ENCODE measurements at places on chromosomes 1 and 21.

DNA sequence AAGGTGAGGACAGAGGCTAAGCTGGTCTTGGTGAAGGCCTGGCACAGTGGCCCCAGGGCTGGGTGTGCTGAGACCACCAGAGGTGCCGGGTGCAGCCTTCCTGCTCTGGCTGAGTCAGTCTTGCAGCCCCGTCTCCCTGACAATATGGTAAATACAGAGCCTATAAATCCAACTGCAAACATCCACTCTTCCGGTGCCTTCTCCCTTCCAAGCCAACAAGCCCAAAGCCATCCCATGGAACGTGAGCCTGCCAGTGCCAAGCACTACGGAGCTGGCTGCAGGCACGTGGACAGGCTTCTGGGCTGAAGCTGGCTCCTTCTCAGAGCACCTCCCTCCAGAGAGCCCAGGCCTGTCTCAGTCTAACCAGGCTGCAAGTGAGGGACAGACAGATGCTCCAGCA lies 70.0 kb downstream of the TRABD2B start:
- DNase-seq: no peak

DNA sequence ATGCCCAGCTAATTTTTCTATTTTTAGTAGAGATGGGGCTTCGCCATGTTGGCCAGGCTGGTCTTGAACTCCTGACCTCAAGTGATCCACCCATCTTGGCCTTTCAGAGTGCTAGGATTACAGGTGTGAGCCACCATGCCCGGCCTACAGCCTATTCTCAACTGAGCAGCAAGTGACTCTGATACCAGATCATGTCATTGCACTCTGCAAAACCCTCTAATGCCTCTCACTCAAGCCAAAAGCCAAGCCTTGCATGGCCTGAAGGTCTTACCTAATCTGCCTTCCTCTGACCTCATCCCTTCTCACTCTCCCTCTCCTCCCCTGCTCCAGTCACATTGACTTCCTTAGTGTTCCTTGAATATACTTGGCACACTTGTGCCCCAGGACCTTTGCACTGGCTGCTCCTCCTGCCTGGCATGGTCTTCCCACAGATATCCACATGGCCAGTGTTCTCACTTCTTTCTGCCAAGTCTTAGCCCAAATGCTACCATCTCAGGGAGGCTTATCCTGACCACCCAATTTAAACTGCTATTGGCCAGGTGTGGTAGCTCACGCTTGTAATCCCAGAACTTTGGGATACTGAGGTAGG lies 8.2 kb upstream of the ASAP3 start:
- no peak for DNase-seq

- no peak for DNase-seq
Observed at GRCh38 chr1:214538496-214538895, 12.9 kb downstream of the PTPN14 start.

GRCh38 chr1:93631626-93632365 lies 49.8 kb downstream of the BCAR3 start:
- DNase-seq: no peak

DNA sequence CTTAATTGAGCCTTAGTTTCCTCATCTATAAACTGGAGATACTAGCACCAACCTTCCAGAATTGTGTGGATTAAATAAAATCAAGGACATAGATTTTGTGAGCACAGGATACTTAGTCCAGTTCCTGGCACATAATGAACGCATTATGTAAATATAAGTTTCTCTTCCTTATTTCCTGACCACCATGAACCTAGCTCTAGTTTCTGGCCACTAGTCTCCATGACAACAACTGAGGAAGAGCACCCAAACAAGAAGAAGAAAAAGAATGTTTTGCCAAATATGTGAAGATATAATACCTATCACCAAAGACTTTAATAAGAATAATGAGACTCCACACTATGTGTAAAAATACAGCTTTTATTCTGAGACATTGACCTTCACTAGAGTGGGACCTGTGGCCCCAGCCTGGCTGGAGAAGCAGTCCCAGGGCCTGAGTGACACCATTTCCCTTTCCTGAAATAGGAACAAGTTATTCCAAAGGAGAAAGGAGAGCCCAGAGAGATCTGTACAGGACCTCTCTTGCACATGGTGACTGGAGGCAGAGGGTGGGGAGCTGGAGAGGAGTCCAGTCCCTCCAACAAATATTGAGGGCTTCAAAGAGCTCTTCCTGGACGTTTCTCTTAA lies 940 bp upstream of the USF1 start:
- peak; percentile 63 for DNase-seq

GRCh38 chr1:114455102-114455785 lies 55.8 kb downstream of the TRIM33 start:
- DNase-seq: no peak

- peak; percentile 71 for DNase-seq
Observed at GRCh38 chr1:226882187-226882586, 11.8 kb downstream of the PSEN2 start.

- no peak for DNase-seq
Observed at GRCh38 chr1:112457955-112458354, 50.8 kb upstream of the WNT2B start.

DNA sequence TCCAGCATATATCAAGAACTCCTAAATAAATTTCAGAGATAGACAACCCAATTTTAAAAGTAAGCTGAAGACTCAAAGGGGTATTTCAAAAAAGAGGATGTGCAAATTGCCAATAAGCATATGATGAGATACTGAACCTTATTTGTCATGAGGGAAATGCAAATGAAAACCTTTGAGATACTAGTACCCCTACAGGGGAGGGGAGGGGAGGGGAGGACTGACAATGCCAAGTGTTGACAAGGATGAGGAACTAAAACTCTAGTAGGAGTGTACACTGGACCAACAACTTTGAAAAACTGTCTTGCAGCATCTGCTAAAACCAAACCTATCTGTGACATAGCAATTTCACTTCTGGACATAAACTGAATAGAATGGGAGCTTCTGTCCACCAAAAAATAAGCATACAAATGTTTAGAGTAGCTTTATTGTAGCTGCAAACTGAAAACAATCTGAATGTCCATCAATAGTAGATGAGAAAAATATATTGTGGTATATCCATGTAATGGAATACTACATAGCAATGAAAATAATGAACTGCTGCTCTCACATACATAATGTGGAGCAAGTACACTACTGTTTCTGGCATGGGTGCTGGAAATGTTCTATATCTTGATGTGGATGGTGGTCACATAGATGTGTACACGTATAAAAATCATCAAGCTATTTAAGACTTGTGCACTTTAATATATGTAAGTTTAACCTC lies 57.2 kb downstream of the CDK18 start:
- DNase-seq: no peak

DNA sequence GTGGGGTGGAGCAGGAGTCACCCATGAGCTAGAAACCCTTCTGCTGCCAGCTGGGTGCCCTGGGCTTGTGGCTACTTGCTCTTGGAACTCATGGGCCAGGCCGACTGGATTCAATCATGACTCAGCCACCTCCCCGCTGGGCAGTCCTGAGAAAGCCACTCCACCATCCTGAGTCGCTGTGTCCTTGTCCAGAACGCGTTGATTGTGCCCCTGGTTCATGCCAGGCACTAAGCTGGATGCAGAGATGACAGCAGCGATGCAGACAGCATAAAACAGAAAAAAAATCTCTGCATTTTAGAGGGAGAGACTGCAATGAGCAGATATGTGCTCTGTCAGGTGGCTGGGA lies 10.6 kb downstream of the PADI1 start:
- DNase-seq: no peak

DNA sequence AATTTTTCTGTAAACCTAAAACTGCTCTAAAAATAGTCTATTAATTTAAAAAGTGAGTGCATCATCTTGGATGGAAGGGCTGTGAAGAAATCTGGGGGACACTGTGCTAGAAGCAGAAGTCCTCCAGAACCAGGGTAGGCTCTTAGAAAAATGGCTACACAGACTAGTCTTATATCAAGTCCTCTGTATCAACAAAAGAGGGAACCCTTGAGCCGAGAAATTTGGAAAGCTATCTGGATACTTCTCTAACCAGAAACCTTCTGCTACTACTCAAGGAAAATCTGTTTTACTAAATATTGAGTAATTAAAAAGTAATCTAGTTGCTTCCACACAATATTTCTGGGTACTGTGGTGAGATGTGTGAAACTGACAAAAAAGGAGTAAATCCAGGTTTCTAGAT lies 92.1 kb downstream of the WDR3 start:
- DNase-seq: no peak

DNA sequence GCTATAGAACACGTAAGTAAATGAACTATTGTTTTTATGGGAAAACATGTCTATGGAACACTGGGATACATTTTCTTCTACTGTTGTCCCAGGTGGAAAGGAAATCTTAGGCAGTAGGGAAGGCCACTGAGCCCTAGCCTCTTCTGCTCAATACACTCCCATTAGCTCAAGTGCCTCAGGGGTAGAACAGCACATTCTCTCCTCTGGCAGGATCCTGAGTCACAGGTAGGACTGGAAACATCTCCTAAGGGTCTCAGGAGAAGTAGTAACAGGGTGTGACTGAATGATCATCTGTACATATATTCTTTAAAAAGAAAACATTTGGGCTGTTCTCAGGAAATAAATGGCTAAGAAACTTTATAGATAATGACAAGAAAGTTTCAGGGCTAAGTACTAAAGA lies 175.6 kb upstream of the ESRRG start:
- no peak for DNase-seq

DNA sequence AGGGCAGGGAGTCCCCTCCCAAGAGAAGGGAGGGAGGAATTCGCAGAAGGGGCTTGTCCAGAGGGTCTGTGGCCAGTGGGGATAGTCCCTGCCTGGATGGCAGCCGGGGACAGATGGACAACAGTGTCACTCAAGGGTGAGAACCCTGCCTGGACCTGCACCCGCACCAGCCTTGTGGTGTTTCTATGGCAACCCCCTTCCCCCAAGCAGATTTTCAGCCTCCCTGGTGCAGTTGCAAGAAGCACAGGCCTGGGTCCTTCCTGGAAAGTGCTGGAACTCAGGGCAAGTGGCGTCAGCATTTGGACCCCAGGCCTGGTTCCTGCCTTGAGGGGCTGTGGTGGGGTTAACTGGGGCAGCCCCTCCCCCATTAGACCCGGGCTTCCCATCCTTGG lies 83.8 kb upstream of the ACTL8 start:
- no peak for DNase-seq

GRCh38 chr21:40938078-40938477 lies 91.1 kb upstream of the DSCAM start:
- no peak for DNase-seq

GRCh38 chr21:35908311-35909078 lies 151.8 kb downstream of the SETD4 start:
- no peak for DNase-seq

- DNase-seq: no peak
Observed at GRCh38 chr1:55399346-55399745, 184.2 kb upstream of the USP24 start.

Measured in activated CD4-positive, alpha-beta T cell treated with anti-CD3 and anti-CD28 coated beads, Interleukin-2, amount 10 ng/mL, durations not matched to agents 24 days and 14 days (primary cell).